ENCODE measurements at places on chromosomes 12 and 14. TPM values are rescaled to one million over a fixed set of nuclear protein-coding genes. Genes with fewer than 3 reads are reported as not detected.

The MOK gene
- total RNA-seq = 2.8 TPM

The GON7 gene
- 22.3 TPM for total RNA-seq

The ACSS3 gene
- not detected for total RNA-seq

DNA sequence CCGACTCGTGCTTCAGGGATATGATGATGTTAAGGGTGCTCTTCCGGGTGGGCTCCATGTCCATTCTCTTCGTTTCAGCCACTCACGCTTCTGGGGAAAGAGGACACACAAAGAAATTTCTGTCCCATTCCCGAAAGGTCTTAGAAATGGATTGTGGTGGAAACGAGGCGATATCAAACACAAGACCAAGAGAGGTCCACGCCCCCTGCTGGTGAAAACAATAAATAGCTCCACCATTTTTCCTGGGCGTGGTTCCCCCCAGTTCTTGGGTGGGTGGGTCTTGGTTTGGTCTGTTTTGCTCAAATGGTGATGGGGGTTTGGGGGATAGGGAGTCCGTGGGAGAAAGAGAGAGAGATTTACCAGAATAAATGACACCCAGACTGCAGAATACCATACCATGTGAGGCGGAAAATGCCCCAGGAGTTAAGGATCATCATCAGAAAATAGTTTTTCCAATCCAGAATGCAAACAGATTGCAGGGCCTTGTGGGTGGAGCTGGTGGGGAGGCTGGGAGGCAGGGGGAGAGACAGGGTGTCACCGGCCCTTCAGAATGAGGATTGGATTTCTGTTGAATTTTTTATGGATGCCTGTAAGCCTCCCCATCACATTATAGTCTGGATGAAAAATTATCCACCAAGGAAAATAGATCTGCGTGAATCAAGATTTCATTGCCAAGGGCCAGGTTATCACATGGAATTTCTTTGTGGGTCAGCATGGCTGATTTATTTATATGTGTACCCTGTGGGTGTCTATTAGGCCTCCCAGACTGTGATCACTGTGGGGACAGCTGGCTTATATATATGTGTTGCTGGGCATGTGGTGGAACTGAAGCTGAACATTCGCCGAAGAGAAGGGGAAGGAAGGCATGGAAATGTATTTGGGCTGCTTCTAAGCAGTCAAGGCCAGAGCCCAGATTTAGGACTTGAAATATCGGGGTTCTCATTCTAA lies 55.8 kb downstream of the SRRM4 start:
- no peaks in the 10 kb centered on the region for H3K4me1 ChIP-seq
- H3K36me3 ChIP-seq = no peaks in the 10 kb centered on the region
- no peaks in the 10 kb centered on the region for H3K27me3 ChIP-seq
- no peak overlapping the region for H3K27ac ChIP-seq
- H3K4me3 ChIP-seq = no peak overlapping the region

GRCh38 chr14:105116451-105117256 lies 51.4 kb upstream of the GPR132 start:
- no peak for DNase-seq
- no peak overlapping the region for H3K4me3 ChIP-seq
- H3K4me1 ChIP-seq = no peaks in the 10 kb centered on the region
- peaks cover 20% of the 10 kb centered on the region for H3K27me3 ChIP-seq
- no peak overlapping the region for H3K27ac ChIP-seq

DNA sequence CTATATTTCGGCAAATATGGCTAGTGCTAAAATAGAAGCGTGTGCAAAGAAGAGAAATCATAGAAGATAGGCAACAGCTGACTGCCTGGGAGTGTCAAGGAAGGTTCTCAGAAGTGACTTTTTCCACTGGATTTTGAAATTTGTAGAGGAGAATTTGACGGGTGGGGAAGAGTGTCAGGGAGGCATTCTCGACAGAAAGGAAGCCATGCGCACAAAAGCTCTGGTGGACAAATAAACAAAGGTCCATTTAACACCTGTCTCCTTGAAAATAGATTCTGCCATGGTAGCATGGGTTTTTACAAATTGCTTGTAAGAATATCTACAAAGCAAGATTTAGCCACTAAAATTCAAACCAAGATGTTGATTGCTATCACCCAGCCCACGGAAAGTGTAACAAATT lies 1081.5 kb downstream of the GALC start:
- no peak overlapping the region for H3K27ac ChIP-seq
- H3K27me3 ChIP-seq = no peaks in the 10 kb centered on the region

DNA sequence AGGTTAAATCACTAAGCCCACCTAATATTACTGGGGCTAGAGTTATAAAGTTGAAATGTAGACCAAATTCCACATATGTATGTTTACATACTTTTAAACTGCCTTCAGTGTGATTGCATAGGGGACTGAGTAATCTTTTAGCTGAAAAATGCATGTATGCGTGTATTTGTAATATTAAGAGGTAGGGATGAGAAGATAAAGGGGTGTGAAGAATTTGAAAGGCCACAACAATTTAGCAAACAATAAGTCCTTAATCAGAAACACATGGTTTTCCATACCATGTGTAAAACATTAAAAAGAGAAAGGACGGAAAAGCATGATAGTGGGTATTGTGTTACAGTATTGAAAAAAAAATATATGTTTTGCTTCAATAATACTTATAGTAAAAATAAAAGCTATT lies 919.9 kb upstream of the FLRT2 start:
- H3K27me3 ChIP-seq = no peaks in the 10 kb centered on the region
- no peak overlapping the region for H3K4me3 ChIP-seq
- DNase-seq = no peak
- no peaks in the 10 kb centered on the region for H3K36me3 ChIP-seq
- H3K27ac ChIP-seq = no peak overlapping the region
- no peaks in the 10 kb centered on the region for H3K4me1 ChIP-seq

DNA sequence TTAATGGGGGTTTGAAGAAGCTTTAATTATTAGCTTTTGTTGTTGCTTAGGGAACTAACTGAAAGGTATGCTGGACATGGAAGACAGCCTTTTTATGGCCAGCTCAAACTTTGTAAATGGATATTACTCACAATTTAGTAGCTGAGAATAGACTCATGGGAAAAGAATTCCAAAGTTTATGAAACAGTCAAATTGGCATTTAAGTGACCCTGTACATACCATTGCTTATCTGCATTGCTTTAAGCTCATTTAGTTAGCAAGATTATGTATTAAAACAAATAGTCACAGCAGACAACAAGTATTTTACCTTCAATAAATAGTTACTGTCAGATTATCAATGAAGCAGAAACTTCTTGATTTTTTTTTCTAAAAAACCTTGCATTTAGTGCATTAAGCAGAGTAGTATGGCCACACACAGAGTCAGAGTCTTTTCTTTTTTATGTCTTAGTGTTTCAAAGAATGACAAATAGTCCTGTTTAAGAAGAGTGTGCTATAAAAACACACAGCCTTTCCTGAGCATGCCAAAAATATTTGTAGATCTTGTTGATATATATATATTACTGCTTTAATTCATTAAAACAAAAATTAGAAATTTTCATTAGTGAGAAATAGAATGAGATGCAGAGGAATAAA lies 102.2 kb downstream of the TTC6 start:
- no peaks in the 10 kb centered on the region for H3K36me3 ChIP-seq
- H3K27me3 ChIP-seq = no peaks in the 10 kb centered on the region
- H3K4me3 ChIP-seq = no peak overlapping the region
- H3K4me1 ChIP-seq = no peaks in the 10 kb centered on the region

- no peaks in the 10 kb centered on the region for H3K4me1 ChIP-seq
- H3K27ac ChIP-seq = no peak overlapping the region
- H3K36me3 ChIP-seq = no peaks in the 10 kb centered on the region
- DNase-seq = no peak
- no peaks in the 10 kb centered on the region for H3K27me3 ChIP-seq
Measured at GRCh38 chr14:59374048-59374447, 91.1 kb downstream of the GPR135 start.

DNA sequence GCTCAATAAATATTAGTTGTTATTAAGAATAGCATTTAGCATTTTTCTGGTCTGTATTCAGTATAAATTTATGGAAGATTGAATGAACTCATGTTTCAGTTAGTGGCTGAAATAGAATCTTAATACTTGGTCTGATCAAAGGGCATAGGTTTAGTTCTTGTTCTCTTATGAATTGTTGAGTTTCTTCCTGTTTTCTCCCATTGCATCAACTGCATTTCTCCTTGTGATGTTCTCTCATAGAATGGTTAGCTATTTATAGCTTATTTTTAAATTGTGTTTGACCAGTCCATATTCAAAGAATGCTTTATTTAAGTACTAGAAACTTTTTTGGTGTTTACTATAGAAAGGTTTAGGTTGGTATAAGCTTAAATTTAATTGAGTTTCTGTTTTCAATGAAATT lies 29.8 kb downstream of the APAF1 start:
- no peak overlapping the region for H3K4me3 ChIP-seq
- H3K27ac ChIP-seq = no peak overlapping the region
- H3K4me1 ChIP-seq = peaks cover 6% of the 10 kb centered on the region
- no peaks in the 10 kb centered on the region for H3K36me3 ChIP-seq
- DNase-seq = no peak

DNA sequence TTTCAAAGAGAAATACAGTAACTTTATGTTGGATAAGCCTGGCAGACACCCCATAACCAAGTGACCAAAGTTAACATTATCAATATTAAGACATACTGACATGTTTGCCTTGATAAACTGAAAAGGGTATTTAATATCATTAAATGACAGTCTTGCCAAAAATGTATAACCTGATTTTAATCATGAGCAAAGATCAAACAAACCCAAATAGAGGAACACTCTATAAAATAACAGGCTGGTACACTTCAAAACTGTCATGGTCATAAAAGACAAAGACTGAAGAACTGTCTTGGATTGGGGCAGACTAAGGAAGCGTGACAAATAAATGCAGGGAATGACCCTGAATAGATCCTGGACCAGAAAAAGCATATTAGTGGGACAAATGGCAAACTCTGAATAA lies 64.0 kb downstream of the AKAP6 start:
- H3K27ac ChIP-seq = no peak overlapping the region
- DNase-seq = no peak
- H3K36me3 ChIP-seq = peaks cover 5% of the 10 kb centered on the region
- no peaks in the 10 kb centered on the region for H3K4me1 ChIP-seq

DNA sequence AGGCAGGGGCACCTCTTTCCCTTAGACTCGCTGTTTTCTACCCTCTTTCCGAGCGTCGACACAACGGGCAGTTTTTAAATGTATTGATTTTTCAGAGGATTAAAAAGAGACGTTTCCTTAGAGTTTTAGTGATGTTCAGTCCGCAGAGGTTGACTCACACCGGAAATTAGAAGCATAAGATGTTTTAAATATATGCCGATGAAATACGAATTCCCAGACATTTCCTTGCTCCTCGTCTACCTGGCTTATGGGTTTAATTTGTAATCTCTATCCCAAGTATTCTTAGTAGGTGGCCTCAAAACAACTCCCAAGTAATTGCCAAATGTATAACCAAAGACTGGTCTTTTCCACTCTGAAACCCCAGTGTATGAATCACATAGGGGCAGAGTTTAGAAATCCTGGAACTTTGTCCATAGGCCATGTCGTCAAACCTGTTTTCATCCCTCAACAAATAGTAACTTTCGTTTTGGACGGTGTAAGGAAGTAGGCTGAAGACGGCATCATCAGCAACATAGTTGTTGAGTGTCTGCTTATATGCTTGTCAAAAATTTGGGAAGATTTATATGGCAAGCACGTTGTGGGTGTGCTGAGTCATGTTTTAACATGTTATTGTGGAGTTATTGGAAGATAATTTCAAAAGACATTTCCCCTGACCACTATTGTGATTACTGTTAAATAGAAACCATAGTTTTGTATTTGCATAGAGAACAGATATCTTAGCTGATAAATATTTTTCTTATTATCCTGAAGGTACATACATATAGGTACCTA lies 824 bp downstream of the TBK1 start:
- peak overlapping the region; percentile 99 for H3K27ac ChIP-seq
- H3K4me1 ChIP-seq = peaks cover 57% of the 10 kb centered on the region
- H3K4me3 ChIP-seq = peak overlapping the region; percentile 92
- DNase-seq = no peak
- H3K36me3 ChIP-seq = peaks cover 9% of the 10 kb centered on the region

DNA sequence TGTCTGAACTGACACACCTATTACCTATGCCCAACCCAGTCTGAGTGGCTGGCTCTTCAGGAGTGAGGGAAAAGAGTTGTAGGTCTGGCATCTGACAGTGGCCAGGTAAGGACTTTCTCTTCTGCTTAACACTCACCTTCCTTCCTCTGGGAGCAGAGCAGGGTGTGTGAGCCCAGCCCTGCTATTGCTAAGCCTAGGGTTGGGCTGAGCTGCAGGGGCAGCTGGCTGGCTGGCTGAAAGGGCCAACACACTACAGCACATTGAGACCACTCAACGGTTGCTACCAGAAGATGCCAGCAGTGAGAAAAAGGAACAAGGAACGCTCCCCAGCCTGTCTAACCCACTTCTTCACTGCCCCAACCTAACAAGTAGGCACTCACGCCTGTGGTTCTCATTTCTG lies 201.2 kb downstream of the DPF3 start:
- H3K27ac ChIP-seq = no peak overlapping the region
- no peak for DNase-seq
- H3K4me3 ChIP-seq = no peak overlapping the region
- no peaks in the 10 kb centered on the region for H3K27me3 ChIP-seq
- no peaks in the 10 kb centered on the region for H3K36me3 ChIP-seq
- no peaks in the 10 kb centered on the region for H3K4me1 ChIP-seq

DNA sequence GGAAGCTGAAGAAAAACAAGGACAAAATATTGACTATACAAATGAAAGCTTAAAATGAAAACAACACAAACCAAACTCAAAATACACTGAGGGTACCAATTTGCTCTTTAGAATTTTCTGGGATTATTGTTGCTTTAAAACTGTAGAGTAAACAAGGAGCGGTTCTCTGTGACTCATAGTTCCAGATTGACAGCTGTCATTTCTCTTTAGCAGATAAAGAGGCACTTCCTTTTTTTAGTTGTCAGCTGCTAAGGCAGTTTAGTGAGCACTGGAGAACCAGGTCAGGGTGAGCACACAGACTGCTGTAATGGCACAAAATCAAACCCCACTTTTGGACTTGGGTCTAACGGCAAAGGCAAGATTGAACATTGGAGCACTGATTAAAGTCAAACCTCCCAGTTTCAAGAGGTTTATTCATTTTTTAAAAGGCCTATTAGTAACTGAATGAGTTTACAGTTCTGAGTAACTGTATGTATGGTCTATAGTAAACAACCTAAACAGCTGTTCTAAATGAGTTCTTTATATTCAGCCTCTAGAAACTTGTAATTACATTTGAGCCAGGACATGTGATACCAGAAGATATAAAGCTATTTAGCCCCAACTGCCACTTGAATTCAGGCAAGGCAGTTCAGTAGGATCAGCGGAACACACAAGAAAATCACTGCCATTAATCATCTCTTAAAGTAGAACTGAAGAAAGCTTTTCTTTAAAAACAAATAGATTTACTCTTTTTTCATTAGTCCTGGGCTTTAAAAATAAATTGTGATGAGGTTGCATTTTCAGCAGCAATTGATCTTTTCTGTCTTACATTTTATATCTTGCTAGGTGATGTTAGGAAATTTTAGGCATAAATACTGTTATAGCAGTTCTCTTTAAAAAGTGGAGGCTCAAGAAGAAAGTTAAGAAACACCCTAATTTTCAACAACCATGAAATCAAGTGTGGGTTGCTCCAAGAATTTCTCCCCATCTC lies 71.7 kb upstream of the PRICKLE1 start:
- H3K4me3 ChIP-seq = no peak overlapping the region
- no peaks in the 10 kb centered on the region for H3K36me3 ChIP-seq
- DNase-seq = no peak

Data from activated T-cell treated with anti-CD3 and anti-CD28 coated beads, Interleukin-2, amount 50 U/mL, for 72 hours (primary cell).